Left lung (tissue), 14 donors: ENCODE measurements at places on chromosomes 6 and 20.

DNA sequence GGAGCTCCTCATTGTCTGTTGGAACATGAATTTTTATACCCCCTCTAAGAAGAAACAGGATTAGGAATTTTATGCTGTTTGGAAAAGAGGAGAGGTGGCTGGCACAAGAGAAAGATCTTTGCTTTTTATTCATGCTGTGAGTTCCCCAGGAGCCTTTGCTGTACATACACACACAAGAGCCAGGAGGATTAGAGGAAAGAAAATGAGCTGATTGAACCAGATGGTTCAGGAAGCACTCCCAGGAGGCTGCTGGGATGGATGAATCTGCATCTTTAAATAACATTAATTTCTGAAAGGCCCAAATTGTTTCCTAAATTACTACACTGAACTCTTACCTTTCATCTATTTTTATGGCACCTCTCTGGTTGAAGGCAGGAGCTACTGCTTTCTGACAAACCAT, 20.1 kb upstream of the TCP11 start:
- DNase-seq, result no peak
- H3K4me1 ChIP-seq, result no peaks in the 10 kb centered on the region

DNA sequence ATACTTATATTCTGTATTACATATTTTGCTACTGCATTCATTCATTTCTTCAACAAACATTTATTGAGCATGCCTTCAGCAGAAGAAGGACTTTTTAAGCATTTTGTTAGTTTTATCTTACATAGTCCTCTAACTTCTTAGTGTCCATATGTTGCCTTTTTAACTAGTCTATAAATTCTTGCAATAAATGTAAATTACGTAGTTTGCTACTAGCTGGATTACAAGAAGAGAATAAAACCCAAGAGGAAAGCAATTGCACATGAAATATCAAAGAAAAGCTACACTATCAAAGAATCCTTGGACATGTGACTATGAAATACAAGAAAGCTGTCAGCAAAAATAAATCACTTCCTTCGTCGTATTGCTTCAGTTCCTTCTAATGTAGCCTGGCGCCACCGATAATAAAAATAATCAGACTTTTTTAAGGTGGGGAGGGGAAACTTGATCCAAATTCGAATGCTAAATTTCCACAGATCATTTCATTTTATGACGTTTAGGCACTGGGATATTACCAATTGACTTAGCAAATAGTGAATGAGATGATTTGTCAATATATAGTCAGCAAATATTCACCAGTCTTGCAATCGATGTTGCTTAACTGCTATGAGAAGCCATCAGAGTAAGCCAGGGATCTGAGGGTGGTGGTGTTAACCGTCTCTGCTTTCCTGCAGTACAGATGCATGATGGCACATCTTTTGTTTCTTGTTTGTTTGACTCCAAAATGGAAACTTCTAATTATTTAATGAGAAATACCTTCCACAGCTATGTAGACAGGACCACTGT, 258.7 kb upstream of the EXOC2 start:
- H3K27ac ChIP-seq, result no peak overlapping the region
- no peaks in the 10 kb centered on the region for H3K4me1 ChIP-seq
- no peak overlapping the region for H3K4me3 ChIP-seq
- no peaks in the 10 kb centered on the region for H3K27me3 ChIP-seq

DNA sequence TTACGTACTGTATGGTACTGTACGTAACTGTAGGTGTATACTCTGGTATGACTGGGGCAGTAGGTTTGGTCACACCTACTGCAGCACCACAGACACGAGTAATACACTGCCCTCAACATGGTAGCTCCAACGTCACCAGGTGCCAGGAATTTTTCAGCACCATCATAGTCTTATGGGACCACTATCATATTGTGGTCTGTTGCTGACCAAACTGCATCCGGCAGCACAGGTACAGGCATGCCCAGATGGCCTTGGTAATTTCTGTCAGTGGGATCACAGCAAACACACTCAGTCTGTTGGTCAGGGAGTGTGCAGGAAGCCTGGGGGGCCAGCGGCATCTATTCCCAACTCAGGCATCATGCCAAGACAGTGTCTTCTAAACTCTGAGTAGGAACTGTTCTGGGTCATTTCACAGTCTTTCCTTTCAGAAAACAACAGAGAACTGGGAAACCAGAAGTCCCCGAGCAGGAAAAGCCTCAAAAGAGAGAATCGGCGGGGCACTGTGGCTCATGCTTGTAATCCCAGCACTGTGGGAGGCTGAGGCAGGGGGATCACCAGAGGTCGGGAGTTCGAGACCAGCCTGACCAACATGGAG, 5.8 kb downstream of the YTHDF1 start:
- peaks cover 13% of the 10 kb centered on the region for H3K4me1 ChIP-seq
- no peak overlapping the region for H3K27ac ChIP-seq
- DNase-seq, result no peak
- H3K4me3 ChIP-seq, result no peak overlapping the region
- H3K36me3 ChIP-seq, result peaks cover 88% of the 10 kb centered on the region
- no peaks in the 10 kb centered on the region for H3K27me3 ChIP-seq

GRCh38 chr20:7459083-7459482, 481.2 kb downstream of the HAO1 start:
- H3K36me3 ChIP-seq, result no peaks in the 10 kb centered on the region
- H3K27ac ChIP-seq, result no peak overlapping the region

GRCh38 chr6:43679057-43679456, 8.5 kb downstream of the MRPS18A start:
- peaks cover 11% of the 10 kb centered on the region for H3K4me1 ChIP-seq
- DNase-seq, result no peak
- no peaks in the 10 kb centered on the region for H3K36me3 ChIP-seq
- no peaks in the 10 kb centered on the region for H3K27me3 ChIP-seq
- H3K27ac ChIP-seq, result no peak overlapping the region

GRCh38 chr6:41682056-41682477, 43.8 kb downstream of the MDFI start:
- H3K4me3 ChIP-seq, result no peak overlapping the region
- no peaks in the 10 kb centered on the region for H3K27me3 ChIP-seq
- DNase-seq, result peak; percentile 89
- peaks cover 33% of the 10 kb centered on the region for H3K36me3 ChIP-seq

DNA sequence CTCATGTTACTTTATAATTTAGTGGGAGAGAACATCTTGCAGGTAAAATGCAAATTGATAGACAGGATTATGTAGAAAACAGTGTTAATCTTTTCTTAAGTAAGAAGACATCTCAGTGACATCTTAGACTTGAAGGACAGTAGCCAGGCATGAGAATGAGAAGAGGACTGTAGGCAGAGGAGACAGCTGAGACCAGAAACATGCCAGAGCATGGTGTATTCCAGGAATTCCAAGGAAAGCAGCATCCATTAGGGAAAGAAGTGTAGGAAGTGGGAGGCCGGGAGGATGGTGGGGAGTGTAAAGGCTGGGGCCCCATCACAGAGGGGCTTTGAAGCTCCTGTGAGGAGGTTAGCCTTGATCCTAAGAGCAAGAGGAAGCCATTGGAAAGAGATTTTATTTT, 225.6 kb downstream of the ARID1B start:
- no peak overlapping the region for H3K4me3 ChIP-seq
- H3K27ac ChIP-seq, result no peak overlapping the region
- no peak for DNase-seq
- no peaks in the 10 kb centered on the region for H3K4me1 ChIP-seq
- no peaks in the 10 kb centered on the region for H3K36me3 ChIP-seq

- H3K27ac ChIP-seq, result no peak overlapping the region
- H3K4me1 ChIP-seq, result no peaks in the 10 kb centered on the region
- H3K27me3 ChIP-seq, result no peaks in the 10 kb centered on the region
- H3K4me3 ChIP-seq, result no peak overlapping the region
Measured at GRCh38 chr20:52001999-52002666, 189.4 kb downstream of the ZFP64 start.

DNA sequence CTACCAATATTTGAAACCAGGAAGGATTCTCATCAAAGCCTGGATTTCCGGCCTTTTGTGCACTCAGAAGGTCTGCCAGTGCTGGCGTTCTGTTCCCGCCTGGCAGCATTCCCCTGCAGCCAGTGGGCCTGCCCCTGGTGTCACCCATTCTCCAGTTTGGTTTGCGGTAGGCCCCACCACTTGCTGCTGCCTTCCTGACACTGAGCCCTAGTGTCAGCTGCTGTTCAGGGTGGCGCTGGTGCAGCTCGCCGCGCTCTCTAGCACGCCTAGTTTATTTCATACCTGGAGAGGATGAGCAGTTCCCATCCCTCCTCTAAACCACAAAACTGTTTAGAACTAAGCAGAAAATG, 9.5 kb downstream of the NPEPL1 start:
- no peak overlapping the region for H3K4me3 ChIP-seq
- no peaks in the 10 kb centered on the region for H3K4me1 ChIP-seq
- peak; percentile 23 for DNase-seq

DNA sequence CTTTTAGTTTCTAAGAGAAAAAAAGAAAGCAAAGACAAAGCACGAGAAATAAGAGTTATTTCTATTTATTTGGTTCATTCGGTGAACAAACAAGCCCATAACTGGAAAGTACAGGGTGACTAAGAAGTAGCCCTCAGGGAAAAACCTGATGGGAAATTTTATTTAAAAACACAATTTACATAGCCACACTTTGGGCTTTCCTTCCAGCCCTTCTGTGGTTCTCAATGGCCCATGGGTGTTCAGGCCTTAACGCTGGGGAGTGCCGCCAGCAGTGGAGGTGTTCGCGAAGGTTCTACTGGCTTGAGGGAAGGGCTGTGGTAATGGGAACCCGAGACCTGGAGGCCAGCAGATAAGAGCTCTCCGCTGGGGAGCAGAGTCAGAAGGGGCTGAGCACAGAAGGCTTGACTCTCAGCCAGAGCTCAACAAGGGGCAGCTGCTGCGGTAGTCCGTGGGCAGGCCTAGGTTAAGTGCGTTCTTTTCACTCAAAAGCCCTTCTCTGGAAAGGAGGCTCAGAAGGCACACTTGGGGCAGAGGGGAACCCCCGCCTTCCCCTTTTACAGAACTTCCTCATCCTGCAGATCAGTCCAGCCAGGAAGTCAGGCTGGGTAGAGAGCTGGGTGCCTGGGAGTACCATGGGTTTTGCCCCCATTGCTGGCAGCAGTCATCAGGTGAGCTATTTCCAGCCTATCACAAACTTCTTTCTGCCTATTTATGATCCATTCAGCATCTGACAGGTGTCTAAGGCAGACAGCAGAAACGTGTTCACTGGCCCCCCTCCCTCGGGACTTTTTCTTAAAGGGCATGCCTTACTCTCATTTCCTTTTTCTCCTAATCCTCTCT, 8.8 kb upstream of the CD83 start:
- DNase-seq, result peak; percentile 47
- no peak overlapping the region for H3K4me3 ChIP-seq
- H3K27me3 ChIP-seq, result no peaks in the 10 kb centered on the region
- peaks cover 25% of the 10 kb centered on the region for H3K4me1 ChIP-seq
- peak overlapping the region; percentile 60 for H3K27ac ChIP-seq

- H3K4me3 ChIP-seq, result no peak overlapping the region
- no peaks in the 10 kb centered on the region for H3K27me3 ChIP-seq
- peaks cover under 1% of the 10 kb centered on the region for H3K36me3 ChIP-seq
- no peak for DNase-seq
- peaks cover 11% of the 10 kb centered on the region for H3K4me1 ChIP-seq
- peak overlapping the region; percentile 96 for H3K27ac ChIP-seq
Measured at GRCh38 chr20:24987873-24988835, 4.4 kb downstream of the APMAP start.

GRCh38 chr20:25579081-25579770, 6.1 kb downstream of the NINL start:
- H3K27me3 ChIP-seq, result peaks cover 23% of the 10 kb centered on the region
- no peak overlapping the region for H3K27ac ChIP-seq
- no peak overlapping the region for H3K4me3 ChIP-seq
- DNase-seq, result no peak

DNA sequence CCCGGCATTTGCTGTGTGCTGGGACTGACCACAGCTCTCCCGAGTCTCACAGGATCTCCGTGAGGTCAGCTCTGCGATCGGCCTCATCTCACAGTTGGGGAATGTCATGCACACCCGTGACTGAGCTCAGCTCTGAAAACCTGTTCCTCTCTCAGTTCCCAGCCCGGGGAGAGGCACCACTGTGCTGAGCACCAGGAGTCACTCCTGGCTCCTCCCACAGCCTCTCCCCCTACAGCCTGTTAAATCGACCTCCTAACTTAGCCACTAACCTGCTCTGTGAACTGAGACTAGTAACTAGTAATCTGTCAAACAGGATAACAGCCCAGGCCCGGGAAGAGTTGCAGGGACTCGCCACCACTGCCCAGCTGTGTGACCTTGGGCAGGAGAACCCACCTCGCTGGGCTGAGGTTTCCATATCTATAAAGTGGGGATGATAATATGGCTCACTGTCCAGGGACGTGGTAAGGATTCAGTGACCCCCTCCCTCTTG, 20.1 kb upstream of the NOL4L start:
- H3K4me1 ChIP-seq, result no peaks in the 10 kb centered on the region
- no peak overlapping the region for H3K27ac ChIP-seq
- H3K27me3 ChIP-seq, result peaks cover 7% of the 10 kb centered on the region
- DNase-seq, result peak; percentile 33

- no peaks in the 10 kb centered on the region for H3K36me3 ChIP-seq
- no peaks in the 10 kb centered on the region for H3K4me1 ChIP-seq
Measured at GRCh38 chr6:91045161-91045560, 458.3 kb upstream of the MAP3K7 start.

DNA sequence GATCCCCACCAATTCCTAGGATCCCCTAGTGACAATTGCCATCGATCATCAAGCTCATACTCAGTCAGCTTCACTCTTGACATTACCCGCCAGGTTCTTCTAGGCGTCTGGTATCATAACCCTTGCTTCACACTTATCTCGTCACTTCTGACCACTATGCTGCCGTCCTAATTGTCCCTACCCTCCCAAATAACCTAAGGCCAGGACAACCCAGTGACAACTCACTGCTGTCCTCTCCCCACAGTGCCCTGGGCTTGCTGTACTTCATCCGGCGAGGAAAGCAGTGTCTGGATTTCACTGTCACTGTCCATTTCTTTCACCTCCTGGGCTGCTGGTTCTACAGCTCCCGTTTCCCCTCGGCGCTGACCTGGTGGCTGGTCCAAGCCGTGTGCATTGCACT, 3.7 kb downstream of the SYS1 start:
- H3K27me3 ChIP-seq, result no peaks in the 10 kb centered on the region
- peaks cover 63% of the 10 kb centered on the region for H3K4me1 ChIP-seq
- H3K36me3 ChIP-seq, result no peaks in the 10 kb centered on the region
- peak overlapping the region; percentile 66 for H3K27ac ChIP-seq

GRCh38 chr20:53995949-53996348, 74.4 kb downstream of the BCAS1 start:
- no peaks in the 10 kb centered on the region for H3K4me1 ChIP-seq
- no peaks in the 10 kb centered on the region for H3K27me3 ChIP-seq
- no peak overlapping the region for H3K4me3 ChIP-seq
- no peaks in the 10 kb centered on the region for H3K36me3 ChIP-seq
- DNase-seq, result no peak

- no peak overlapping the region for H3K27ac ChIP-seq
- H3K4me3 ChIP-seq, result no peak overlapping the region
- no peaks in the 10 kb centered on the region for H3K27me3 ChIP-seq
- no peaks in the 10 kb centered on the region for H3K4me1 ChIP-seq
- H3K36me3 ChIP-seq, result no peaks in the 10 kb centered on the region
Measured at GRCh38 chr6:52098721-52099120, 11.3 kb upstream of the PKHD1 start.

GRCh38 chr20:61830241-61830930, 235.3 kb downstream of the TAF4 start:
- H3K27ac ChIP-seq, result no peak overlapping the region
- H3K27me3 ChIP-seq, result no peaks in the 10 kb centered on the region
- H3K4me3 ChIP-seq, result no peak overlapping the region
- H3K4me1 ChIP-seq, result no peaks in the 10 kb centered on the region
- no peaks in the 10 kb centered on the region for H3K36me3 ChIP-seq
